NCI-H460 (cell line): ENCODE measurements at places on chromosomes 11 and 22. TPM values are rescaled to one million over a fixed set of nuclear protein-coding genes. Genes with fewer than 3 reads are reported as not detected.

DNA sequence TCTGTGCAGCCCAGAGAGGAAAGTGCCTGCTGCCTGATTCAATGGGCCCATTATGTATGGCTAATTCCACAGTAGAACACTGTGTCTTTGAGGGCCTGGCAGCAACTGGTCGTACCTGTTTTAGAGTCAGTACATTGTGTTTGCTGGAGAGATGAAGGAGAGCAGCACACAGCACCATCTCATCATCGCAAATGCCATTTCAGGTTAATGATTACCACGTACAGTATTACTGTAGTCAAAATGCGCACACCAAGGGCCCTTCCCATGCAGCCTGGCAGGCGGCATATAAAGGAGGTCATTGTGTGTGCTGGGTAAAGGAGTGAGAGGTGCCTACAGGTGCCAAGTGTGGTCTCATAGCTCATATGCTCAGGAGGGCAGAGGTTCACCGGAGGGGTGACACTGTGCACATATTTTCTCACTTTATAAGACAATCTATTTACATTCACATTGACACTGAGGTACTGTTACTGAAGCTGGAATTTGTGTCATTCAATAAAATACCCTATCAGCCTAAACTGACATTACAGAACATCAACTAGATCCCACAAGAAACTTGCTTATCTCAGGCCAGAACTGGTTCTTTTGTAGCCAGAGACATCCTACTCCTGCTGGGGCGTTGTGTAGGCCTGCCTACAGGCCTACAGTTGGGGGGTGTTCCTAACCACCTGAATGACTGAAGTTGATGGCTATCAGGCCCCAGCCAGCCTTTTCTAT, 90.4 kb downstream of the APIP start:
- DNase-seq = no peak

GRCh38 chr11:843818-844692, 1.4 kb downstream of the TSPAN4 start:
- peak; percentile 81 for DNase-seq

DNA sequence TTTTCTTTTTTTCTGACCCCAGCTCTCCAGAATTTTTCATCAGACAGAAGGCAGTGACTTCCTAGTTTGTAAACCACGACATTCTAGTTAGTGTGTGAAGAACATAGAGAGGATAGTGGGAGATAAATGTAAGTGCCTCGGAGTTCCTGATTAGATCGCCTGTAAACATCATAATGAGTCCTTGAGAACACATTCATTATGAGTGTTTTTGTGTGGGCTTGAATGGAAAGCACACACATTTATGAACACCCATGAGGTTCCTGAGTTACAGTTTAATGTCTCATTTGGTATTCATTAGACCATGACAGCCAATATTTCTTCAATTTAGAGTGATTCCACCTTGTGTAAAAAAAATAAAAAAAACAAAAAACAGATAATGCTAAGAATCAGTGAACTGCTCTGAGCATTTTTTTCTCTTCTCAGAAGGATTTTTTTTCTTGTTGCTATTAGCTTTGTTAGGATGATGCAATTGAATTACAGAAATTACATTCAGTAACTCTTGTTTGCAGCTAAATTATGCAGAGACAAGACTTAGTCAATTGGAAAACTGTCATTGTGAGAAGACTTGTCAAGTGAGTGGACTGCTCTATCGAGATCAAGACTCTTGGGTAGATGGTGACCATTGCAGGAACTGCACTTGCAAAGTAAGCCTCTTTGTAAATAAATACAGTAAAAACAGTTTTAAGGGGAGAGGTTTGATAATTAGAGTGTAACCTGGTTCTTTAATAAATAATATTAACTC, 257.6 kb downstream of the NELL1 start:
- no peak for DNase-seq

- DNase-seq = no peak
Measured at GRCh38 chr11:78653294-78653909, 78.7 kb upstream of the NARS2 start.

DNA sequence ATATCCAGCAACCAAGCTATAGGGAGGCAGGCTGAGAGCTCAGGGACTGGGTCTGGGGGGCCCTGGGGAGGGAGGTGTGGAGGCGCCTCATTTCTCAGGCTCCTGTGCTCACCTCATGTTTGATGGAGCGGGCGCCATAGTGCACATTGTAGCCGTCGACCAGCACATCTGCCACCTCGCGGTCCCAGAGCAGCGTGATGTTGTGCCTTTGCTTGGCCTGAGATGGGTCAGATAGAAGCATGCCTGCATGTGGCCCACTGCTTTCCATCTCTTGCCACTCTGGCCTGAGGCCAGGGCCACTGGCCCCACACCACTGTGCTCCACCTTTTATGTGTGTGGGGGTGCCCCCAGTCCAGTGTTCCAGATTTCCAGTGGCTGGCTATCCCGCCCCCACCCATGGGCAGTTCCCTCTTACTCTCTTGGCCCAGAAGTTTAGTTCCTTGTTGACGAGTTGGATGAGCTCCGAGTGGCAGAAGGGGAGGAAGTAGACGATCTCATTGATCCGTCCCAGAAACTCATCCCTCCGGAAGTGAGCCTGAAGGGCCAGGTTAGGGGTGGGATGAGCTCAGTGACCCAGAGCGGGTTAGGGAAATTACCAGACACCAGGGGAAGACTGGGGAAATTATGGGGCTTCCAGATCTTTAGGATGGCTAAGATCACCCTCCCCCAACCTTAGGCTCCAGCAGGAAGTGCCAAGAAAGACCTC, 50.1 kb upstream of the PHOX2A start:
- DNase-seq = no peak

DNA sequence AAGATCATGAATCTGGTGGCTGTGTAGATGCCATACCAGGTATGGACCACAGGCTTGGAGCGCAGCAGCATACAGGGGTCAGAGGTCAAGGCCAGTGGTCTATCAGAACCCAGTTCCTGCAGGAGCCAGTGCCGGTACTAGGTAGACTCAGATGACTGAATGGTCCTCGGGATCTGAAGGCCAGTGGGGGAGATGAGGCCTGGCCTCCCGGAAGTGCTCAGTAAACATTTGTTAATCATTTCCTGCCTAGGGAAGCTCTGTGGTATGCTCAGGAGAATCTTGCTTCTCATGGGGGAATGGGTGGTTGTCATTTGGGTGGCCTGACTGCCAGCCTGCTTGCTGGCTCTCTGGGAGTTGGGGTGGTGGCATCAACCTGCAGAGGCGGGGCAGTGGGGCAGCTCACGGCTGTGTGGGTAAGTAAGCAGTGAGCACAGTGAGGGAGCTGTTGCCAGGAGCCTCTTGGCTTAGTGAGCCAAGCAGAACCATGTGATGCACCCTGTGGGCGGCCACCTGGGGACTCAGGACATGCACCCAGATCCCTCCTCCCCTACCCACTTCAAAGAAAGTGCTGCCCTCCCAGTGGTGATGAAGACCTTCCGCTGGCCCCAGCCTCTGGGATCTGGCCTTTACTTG, 33.0 kb downstream of the PTPRJ start:
- DNase-seq = no peak

DNA sequence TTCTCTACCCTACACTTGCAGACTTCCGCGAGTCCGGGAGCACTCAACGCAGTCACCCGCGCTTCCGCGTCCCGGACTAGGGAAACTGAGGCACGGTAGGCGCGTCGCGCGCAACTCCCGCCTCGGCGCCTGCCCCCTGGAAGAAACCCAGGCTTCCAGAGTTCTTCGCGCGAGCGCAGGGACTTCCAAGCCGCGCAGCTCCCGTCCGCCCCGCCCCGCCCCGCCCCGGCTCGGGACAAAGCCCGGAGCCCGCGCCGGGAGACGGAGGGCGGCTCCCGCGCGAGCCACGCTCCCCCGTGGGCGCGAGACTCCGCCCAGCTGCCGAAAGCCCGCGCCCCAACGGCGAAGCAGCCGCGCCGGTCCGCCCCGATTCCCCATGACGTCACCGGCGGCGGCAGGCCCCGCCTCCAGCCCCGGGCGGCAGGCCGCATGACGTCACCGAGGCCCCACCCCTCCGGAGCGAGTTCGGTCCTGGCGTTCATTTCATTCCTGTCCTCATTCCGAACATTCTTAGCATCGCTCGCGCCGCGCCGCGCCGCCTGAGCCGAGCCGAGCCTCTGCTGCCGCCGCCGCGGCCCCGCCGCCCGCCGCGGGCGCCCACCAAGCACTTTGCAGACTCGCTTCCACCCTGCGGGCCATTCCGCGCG, at the start of gene TEAD1:
TEAD1 (plus strand) TSS at position 498 of the 647 bp plus-strand sequence.
- peak; percentile 88 for DNase-seq

DNA sequence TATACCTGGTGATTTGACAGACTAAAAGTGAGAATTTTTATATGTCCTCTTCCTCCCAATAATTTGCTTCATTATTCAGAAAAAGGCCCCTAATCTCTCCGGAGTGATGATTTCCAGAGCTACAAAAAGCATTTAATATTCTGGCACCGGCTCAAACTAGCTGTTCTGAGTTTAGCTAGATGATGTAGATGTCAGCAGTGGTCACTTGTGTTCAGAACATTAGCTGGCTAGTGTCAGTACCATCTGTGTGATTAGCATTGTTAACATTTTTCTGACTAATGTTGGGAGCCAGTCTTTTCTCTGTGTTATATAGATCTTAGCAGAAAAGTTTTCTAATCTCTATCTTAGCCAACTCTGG, 68.7 kb upstream of the RRM1 start:
- no peak for DNase-seq

DNA sequence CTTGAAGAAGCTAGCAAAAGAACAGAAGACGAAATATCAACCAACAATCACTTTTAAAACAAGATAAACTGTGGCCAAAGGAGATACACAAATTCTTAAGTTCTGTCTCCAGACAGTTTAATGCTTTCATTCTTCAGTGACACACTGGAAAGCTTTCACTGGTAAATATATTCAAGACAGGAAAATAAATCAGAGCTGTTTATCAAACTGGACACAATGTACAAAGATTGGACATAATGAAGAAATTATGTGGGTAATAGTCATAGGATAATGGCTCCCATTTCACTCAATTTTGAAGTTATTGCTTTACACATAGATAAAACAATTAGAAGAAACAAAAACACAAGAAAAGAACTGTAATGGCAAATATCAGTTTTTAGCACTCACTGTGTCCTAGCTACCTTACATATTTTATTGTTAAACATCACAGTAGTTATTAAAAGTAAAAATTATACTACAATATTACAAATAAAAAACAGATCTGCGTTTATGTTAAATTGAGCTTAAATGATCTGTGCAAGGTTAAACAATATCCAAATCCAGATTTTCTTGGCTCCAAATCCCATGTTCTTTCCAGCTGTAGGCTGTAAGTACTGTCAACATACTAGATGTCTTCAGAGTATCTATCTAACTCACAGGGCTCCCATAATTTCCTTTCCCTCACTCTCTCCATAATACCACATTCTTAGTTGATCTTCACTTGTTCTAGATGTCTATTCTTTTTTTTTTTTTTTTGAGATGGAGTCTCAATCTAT, 38.6 kb upstream of the NOX4 start:
- no peak for DNase-seq

- DNase-seq = no peak
Measured at GRCh38 chr11:773830-774229, 3.5 kb downstream of the GATD1 start.

GRCh38 chr22:45859231-45860161, 117.5 kb downstream of the WNT7B start:
- DNase-seq = no peak

- peak; percentile 51 for DNase-seq
Measured at GRCh38 chr11:107565219-107565937, at the start of gene ALKBH8. TSS of gene ALKBH8 (minus strand) at chr11:107565735. CDS start at chr11:107560893, 4,842 bp downstream.

DNA sequence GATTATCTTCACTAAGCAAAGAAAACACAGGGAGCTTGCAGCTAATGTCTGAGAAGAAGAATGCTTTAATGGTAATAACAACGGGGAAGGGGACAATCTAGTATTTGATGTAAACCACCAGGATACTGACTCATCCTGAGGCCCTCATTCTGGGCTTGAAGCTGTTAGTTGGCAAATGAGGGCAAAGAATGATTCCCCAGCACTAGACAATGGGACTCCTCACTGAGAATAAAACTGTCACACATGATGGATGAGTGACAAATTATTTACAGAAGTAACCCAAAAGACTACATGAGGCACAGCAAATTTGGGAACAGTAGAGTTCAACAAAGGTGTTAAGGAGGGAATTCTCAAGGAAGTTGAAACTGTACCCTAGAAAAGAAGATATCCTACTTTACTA, 76.3 kb downstream of the FAM168A start:
- DNase-seq = no peak

GRCh38 chr11:43242401-43242800, 69.4 kb upstream of the API5 start:
- no peak for DNase-seq

DNA sequence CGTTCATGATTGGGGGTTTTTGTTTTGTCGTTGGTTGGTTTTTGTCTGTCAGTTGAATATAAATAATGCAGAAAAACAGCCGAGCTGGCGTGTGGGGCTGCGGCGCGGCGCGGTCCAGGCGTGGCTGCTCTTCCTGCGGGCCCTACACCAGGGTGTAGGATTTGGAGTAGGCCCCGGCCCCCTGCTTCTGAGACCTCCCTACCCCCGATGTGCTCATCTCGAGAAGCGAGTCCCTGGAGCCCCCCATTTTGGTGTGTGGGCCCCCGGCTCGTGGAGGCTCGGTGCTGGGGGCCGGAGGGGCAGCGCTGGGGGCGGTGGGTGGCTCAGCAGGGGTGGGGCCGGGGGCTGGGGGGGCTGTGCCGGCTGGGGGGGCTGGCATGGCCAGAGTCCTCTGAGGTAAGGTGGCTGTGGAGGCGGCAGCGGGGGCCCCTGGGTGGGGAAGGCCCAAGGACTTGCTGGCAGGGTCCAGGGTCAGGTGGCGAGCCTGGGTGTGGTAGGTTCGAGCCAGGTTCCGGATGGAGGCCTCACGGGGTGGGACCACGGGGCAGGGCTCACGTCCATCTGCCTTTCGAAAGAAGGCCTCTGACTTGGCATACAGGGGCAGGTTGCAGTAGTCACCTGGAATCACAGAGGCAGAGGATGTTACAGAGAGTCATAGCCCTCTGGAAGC, 100.7 kb downstream of the CEP164 start:
- no peak for DNase-seq

TPP1 gene
- total RNA-seq = 2.9 and 5.2 TPM in 2 replicates

VPS11 gene
- 8.9 and 11.1 TPM in 2 replicates for total RNA-seq

ABTB2 gene
- 1.3 and 1.9 TPM in 2 replicates for total RNA-seq

MRGPRF gene
- 0.43 TPM in 1 of 2 replicates, not detected in the other for total RNA-seq

SIAE gene
- total RNA-seq = 17.4 and 19.0 TPM in 2 replicates

UBQLNL gene
- total RNA-seq = not detected in 2 replicates

OR5A2 gene
- total RNA-seq = not detected in 2 replicates

FGF3 gene
- total RNA-seq = not detected in 2 replicates

RRM1 gene
- 69.2 and 73.9 TPM in 2 replicates for total RNA-seq

ABCG4 gene
- total RNA-seq = not detected in 2 replicates
